Cerebellum (tissue), 4 donors: ENCODE measurements at places on chromosomes 7 and 10. TPM values are rescaled to one million over a fixed set of nuclear protein-coding genes. Genes with fewer than 3 reads are reported as not detected.

The AGR2 gene
- 1.9 TPM for total RNA-seq

The SEMA3E gene
- 5.5 TPM for total RNA-seq

The TUBAL3 gene
- 0.27 TPM for total RNA-seq

The ANKRD30A gene
- total RNA-seq: not detected

The ADCY1 gene
- total RNA-seq: 93.5 TPM

The DYDC2 gene
- 1.2 TPM for total RNA-seq

The CHST12 gene
- 5.4 TPM for total RNA-seq

The HERPUD2 gene
- 28.9 TPM for total RNA-seq

The DENND2A gene
- 31.7 TPM for total RNA-seq

The FAM204A gene
- 39.7 TPM for total RNA-seq

The SORCS3 gene
- 14.8 TPM for total RNA-seq

The RBAK gene
- 17.4 TPM for total RNA-seq

The PTF1A gene
- total RNA-seq: 4.4 TPM

The AKR1D1 gene
- total RNA-seq: not detected

The LLCFC1 gene
- not detected for total RNA-seq

The TAC1 gene
- 15.6 TPM for total RNA-seq

The JCAD gene
- 19.0 TPM for total RNA-seq

The CYP3A5 gene
- total RNA-seq: 2.3 TPM

The SORBS1 gene
- total RNA-seq: 114 TPM

The ST8SIA6 gene
- total RNA-seq: 5.2 TPM

The TMEM196 gene
- 12.9 TPM for total RNA-seq

The PALS2 gene
- 81.8 TPM for total RNA-seq

The SUN3 gene
- 0.36 TPM for total RNA-seq

The CALCR gene
- 0.45 TPM for total RNA-seq

The PTPRE gene
- 28.7 TPM for total RNA-seq

The ADD3 gene
- 124 TPM for total RNA-seq

The BTAF1 gene
- 62.3 TPM for total RNA-seq

The ANKRD2 gene
- not detected for total RNA-seq
